AML-193 (cell line): ENCODE measurements at places on chromosomes 11 and 22.

DNA sequence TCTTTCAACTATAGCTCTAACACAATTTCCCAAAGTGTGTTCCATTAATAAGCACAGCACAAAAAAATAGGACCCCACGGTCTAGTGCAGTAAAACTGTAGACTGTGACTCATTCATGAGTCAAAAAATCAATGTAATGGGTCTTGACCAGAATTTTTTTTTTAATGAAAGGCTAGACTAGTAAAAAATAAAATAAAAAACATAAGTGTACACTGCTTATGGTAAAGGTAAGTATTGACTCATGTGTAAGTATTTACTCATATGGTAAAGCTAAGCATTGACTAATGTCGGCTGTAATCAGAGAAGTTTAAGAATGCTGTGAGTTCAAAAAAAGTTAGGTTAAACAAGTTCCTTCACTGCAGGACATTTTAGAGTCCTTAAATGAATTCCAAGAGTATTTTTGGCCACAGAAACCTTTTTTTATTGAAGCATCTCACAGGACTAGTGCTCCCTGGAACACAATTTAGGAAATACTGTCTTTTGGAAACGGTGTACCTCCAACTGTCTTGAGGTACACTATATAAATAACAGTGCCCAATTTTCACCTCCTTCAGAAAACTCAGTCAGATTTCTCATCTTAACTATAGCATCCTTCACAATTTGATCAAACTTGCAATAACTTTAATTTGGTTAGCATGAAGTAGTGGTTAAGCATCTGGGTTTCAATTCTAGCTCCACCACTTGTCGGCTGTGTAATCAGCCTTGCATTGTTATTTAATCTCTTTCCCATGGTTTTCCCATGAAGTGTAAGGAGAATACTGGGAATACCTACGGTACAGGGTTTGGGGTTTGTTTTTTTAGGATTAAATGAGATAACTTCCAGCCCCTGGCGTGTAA lies 2.1 kb downstream of the CCDC73 start:
- no peak for DNase-seq

GRCh38 chr11:115501893-115502589 lies 2.2 kb downstream of the CADM1 start:
- DNase-seq = no peak

DNA sequence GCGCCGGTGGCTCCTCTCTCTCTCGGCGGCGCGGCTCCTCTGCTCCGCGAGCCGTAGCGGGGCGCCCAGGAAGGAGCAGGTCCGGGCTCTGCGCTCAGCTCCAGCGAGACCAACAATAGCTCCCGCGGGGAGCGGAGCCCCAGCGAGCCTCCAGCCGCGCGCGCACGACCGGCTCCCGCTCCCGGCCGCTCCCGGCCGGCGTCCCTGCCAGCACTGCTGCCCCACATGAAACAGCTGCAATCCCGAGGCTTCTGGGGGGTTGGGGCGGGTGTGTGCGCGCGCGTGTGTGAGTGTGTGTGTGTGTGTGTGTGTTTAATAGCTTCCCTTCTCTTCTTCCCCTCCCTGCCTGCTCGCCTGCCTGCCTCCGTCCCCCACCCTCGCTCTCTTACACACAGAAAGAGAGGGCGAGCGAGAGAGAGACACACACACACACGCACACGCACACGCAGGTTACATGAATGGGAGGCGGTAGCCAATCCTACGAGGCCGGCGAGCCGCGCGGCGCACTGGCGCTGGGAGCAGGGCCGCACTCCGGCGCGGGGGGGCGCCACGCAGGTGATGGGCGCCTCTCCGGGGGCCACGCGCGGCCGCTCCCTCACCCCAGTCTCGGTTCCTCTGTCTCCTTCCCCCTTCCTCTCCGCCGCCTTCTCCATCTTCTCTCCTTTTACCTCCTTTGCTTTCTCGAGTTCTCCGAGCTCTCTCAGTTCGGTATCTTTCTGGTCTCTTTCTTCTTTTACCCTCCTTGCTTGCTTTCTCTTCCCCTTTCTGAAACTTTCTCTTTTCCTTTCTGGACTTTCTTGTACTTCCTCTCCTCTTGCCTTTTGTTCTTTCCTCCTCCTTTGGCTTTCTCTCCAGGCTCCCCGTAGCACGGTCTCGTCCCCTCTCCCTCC lies at the start of gene TENM4:
Gene TENM4, minus strand, starts transcription at position 460 of the 890 bp plus-strand sequence. CDS start 371,086 bp downstream, outside the sequence.
- DNase-seq = no peak

GRCh38 chr11:114115451-114115928 lies 56.0 kb downstream of the ZBTB16 start:
- no peak for DNase-seq

DNA sequence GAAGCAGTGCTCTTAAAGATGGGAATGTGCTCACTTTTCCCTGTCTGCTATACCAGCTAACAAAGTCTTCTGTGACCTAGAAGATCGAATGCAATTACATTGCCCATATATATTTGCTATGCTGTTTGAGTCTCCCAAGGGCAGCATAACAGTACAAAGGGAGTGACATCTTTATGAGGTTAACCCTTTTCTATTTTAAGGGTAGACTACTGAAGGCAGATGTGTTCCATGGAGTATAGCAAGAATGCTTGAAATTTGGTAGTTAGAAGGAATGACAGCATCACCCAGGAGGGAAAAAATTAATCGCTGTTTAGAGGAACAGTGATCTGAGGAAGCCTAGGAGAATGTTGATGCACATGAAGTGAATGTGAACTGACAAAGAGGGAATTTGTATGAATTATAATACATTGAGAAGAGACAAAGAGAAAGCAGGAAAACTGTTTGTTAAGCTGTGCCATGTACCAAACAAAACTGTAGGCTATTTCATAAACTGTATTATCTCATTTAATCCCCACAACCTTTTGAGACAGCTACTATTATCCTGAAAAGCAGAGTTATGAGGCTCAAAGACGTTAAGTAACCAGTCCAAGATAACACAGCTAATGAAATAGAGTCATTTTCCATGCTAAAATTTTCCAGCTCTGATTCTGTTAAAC lies 13.0 kb downstream of the MAML2 start:
- no peak for DNase-seq

DNA sequence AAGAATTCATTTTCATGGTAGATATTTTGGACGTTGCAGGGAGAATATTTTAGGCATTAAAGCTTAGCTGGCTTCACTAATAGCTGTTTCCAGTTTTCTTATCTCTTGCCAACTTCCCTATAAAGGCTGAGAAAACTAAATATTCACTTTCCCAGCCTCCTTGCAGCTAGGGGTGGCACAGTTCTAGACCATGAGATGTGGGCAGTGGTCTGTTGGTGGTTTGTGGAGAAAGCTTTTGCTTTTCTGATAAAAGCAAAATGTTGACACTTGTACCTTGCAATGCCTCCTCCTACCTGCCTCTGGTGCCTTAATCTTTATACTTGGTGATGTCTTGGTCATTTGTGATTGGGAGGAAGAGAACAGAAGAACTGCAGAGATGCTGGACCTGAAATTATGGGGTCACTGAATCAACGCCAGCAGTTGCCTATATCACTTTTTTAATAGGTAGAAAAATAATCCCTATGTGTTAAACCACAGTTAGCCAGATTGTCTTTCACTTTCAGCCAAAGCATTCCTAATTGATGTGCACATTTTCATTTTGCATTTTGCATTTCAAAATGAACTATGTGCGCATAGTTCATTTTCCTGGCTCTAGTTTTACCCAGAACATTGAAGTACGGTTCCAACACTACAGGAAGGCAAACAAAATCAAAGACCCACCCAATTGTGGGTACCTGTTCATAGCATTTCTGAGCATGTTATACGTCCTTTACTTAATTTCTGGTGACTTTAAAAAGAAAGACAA lies 24.9 kb upstream of the ABTB2 start:
- no peak for DNase-seq

DNA sequence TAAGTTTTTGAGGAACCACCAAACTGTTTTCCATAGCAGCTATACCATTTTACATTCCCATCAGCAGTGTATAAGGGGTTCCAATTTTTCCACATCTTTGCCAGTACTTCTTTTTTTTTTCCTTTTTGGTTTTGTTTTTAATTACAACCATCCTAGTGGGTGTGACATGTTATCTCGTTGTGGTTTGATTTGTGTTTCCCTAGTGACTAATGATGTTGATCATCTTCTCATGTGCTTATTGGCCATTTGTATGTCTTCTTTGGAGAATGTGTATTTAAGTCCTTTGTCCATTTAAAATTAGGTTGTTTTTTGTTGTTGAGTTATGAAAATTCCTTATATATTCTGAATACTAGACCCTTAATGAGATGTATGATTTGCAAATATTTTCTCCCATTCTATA lies 59.3 kb downstream of the STIM1 start:
- DNase-seq = no peak

DNA sequence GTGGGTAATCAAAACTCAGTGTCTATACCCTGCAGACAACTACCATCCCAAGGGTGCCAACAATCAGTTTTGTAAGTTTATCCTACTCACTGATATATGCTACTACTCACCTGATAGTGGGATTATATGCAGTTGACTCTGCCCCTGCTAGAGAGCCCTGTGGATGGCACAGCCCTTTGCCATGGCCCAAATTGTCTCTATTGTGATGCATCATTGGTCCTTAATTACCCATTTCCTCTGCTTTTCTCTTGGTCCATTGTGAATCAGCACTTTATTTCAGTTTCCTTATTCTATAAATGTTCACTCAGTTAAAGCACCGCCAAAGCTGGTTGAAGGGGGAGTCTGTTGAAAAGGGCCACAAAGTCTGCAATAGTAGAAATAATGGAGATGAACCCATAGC lies 42.3 kb downstream of the PLAAT5 start:
- no peak for DNase-seq

DNA sequence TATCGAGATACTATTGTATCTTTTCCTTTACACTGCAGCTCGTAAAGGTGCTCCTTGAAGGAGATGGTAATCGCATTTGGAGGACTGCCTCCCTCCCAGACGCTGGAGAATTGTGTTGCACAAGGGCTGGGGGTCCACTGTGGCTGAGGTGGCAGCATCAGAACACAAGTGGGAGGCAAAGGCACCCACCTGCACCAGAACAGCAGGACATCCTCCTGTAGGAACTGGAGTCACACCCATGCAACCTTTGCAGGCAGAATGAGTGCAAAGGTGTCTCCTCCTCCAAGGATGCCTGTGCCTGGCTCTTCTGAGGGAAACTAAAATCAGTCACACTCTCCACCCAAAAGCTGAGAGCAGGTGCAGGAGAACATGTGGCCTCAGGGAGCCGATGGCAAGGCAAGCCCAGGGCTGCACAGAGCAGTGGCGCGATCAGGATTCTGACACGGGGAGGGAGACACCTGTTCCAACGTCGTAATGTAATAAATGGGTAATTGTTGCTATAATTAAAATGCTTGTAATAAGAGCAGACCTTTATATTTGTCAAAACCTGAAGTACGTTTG lies 1501.4 kb downstream of the TBC1D22A start:
- no peak for DNase-seq

GRCh38 chr11:131884461-131885073 lies 514.2 kb downstream of the NTM start:
- no peak for DNase-seq

GRCh38 chr22:48021991-48022401 lies 1259.5 kb downstream of the TBC1D22A start:
- DNase-seq = no peak

GRCh38 chr22:48898524-48899250 lies 929.0 kb downstream of the BRD1 start:
- DNase-seq = no peak

DNA sequence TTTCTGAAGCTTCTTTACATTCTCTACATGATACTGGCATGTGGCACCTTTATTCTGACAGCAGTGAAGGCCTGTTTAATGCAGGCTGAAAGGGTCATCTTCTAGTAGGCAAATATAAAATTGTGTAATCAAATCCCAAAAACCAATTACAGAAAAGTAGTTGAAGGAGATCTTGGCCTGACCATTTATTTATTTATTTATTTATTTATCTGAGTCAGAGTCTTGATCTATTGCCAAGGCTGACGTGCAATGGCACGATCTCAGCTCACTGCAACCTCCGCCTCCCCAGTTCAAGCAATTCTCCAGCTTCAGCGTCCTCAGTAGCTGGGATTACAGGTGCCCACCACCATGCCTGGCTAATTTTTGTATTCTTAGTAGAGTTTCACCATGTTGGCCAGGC lies 22.7 kb upstream of the CECR2 start:
- no peak for DNase-seq

GRCh38 chr22:35452351-35452781 lies 52.4 kb downstream of the MCM5 start:
- DNase-seq = no peak

- DNase-seq = no peak
Observed at GRCh38 chr22:33605221-33605620, 315.1 kb downstream of the LARGE1 start.

- no peak for DNase-seq
Observed at GRCh38 chr11:2096919-2097301, 42.3 kb downstream of the IGF2 start.

GRCh38 chr11:22974251-22974650 lies 114.0 kb upstream of the CCDC179 start:
- DNase-seq = no peak

DNA sequence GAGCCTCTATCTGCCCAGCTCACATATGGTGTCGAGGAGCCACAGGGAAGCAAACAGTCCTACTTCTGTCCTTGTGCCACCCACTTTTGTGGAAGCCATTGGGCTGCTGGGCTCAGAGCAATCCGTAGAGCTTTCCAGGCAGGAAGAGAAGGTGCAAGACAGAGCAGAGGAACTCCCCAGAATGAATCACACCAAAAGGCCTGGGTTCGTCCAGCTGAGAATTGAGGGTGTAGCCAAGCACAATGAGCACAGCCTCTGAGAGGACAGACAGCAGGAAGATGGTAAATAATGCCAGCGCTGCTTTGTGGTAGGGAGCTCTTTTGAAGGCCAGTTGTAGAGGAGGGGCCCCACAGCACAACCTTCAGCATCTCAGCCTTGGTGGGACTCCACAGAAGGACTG lies 237.8 kb downstream of the GRIK4 start:
- DNase-seq = no peak

DNA sequence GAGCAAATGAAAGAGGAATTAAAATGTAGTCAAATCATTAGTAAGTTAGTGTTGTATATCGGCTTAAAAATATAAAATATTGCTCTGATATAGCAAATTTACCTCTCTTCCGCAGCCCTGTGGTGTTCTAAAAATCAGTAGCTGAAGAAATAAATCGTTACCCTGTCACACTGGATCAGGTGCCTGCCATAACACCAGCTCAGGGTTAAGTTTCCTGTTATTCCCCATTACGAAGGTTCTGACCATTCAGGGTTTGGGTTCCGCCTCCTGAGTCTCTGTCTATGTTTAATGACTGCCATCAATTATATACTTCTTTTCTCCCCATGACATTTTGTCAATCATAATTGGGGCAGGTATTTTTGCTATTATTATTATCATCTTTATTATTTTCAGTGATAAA lies 658.5 kb downstream of the OPCML start:
- no peak for DNase-seq

DNA sequence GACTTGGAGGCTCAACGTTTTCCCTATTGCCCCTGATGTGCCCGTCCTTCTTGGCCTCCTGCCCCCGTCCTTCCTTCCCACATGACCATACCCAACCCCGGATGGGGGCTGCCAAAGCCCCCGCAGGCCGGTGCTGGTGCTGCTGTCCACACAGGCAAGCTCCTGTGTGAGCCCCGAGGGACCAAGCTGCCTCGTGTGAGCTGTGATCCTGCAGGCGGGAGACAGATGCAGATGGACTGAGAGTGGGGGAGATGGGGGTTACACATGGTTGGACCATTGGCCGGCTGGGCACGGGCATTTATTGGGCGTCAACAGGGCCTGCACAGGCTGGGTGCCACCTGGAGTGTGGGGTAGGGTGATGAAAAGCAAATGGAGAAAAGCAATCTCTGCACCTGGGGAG lies 313.2 kb upstream of the B3GAT1 start:
- DNase-seq = no peak

GRCh38 chr11:82229341-82229740 lies 504.3 kb downstream of the FAM181B start:
- DNase-seq = peak; percentile 19
